NCI-H748 treated with DMSO at 0.1 percent for 48 hours (cell line): ENCODE measurements at places on chromosomes 12 and 14.

DNA sequence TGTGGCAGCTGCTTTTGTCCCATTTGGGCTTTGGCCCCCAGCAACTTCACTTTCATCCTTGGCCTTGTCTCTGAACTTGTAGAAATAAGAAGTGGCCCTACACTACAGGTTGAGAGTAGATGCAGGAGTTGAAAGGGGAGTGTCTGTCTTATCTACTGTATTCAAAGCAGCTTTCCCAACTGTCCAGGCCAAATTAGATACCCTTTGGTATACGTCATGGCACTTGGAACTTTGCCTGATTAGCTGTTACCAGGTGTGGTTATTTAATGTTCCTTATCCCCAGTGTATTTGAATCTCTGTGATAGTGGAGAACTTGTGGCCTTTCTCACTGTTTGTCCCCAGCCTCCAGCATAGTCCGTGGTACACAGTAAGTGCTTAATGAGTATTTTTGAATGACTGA is 33.5 kb downstream of the SUDS3 start:
- no peak for DNase-seq

- no peak for DNase-seq
Measured at GRCh38 chr12:128844031-128844635, 9.1 kb upstream of the GLT1D1 start.

- peak; percentile 64 for DNase-seq
Measured at GRCh38 chr12:12813120-12814101, at the start of gene DDX47. Gene DDX47 (plus strand): TSS chr12:12813346. CDS start chr12:12813368, 22 bp downstream.

DNA sequence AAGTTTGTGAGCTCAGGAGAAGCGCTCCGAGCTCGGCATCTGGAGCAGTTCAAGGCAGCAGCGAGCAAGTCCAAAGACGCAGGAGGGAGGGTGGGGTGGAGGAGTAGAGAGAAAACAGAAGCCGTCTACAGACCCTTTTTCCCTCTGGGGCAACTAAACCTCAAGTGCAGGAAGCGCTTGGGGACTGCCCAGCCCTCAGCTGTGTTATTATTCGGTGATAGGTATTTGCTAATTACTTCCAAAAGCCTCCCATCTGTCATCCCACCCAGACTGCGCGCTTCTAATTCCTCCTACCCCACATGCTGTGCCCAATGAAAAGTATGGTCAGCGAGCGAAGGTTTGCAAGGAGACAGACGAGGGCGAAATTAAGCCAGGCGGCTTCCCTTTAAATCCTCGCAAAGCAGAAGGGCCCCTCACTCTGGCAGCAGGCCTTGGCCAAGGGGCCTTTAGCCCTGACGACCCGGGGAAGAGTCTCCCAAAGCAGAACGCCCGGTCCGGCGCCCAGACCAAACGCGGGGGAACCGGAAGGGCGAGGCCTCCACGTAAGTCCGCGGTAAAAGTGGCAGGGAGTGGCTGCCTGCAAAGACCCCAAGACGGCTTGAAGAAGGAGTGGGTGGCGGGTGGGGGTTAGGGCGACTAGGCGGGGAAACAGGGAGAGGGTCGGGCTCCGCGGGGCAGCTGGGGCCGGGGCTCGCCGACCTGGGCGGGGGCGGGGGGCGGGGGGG is 507 bp upstream of the CD9 start:
- no peak for DNase-seq

- DNase-seq = no peak
Measured at GRCh38 chr14:44774396-44774795, 187.4 kb downstream of the KLHL28 start.

DNA sequence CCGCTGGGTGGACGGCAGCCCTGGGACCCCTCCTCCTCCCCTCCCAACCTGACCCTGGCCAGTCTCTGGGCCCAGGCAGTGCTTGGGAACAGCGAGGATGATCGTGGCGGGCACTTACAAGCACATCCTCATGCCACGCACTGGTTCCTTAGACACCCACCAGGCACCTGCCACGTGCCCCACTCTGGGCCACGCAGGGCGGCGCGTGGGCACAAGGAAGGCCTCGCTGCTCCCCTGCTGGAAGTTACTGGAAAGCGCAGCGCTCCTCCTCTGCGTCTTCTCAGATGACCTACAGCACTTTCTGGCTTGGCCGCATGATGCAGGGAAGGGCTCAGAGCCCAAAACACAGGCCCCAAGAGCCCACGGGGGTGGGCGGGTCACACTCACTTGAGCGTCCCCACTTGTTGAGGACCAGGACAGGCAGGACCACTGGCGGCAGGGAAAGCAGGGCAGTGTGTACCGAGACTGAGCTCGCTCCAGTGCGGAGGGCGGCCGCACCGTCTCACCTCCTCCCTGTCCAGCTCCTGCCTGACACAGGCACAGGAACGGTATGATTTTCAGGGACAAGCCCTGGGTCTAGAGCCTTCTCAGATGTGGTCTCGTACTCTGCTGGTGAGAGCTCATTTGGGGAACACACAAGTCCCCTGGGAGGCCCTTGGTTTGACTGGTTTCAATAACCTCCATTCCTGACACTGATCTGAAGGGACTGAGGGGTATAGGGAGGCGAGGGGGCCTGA is 128.3 kb upstream of the EVL start:
- no peak for DNase-seq

DNA sequence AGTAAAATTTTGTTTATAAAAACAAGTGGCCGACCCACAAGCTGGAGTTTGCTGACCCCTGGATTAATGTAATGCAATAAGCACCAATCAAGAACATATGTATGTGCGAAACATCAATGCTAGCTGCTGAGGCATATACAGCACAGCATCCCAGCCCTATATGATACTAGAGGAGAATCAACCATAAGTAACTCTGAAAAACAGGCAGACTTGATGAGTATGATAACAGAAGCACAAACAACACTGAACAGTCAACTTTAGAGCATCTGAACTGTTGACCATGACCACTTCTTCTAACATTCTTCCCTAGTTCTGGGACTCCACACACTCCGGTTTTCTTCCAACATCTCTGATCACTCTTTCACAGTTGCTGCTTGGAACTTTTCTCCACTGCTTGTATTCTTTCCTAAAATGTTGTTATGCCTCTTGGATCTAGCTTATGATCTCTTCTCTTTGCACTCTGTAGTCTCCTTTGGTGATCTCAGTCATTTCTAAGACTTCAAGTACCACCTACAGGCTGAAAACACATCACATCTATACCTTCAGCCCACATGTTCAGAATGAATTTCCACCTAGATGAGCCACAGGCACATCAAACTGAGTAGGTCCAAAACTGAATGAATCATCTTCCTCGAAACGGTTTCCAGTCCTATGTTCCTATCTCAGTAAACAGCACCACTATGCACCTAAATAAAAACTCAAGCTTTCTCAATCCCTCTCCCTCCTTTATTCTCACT is 57.2 kb downstream of the STXBP6 start:
- DNase-seq = no peak

DNA sequence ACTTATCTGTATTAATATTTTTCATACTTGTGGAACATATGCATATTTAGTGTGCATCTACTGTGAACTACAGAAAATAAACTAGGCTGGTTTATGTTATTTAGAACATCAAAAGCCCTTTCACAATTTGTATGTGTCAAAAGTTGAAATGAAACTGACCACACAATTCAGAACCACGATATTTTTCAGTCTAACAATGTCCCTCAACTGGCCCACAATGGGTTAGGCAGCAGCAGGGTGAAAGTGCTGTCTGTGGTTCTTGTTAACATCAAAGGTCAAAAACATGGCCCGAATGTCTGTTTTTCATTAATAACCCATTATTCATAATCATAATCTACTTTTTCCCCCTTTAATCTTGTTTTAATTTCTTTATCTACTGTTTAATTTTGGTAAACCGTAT is 559.9 kb upstream of the ATP2B1 start:
- DNase-seq = no peak

- DNase-seq = no peak
Measured at GRCh38 chr14:71050227-71050823, 143.1 kb downstream of the PCNX1 start.

- no peak for DNase-seq
Measured at GRCh38 chr12:94832780-94833681, 170.5 kb downstream of the NDUFA12 start.

- no peak for DNase-seq
Measured at GRCh38 chr12:44246482-44247105, 410.7 kb downstream of the TMEM117 start.

DNA sequence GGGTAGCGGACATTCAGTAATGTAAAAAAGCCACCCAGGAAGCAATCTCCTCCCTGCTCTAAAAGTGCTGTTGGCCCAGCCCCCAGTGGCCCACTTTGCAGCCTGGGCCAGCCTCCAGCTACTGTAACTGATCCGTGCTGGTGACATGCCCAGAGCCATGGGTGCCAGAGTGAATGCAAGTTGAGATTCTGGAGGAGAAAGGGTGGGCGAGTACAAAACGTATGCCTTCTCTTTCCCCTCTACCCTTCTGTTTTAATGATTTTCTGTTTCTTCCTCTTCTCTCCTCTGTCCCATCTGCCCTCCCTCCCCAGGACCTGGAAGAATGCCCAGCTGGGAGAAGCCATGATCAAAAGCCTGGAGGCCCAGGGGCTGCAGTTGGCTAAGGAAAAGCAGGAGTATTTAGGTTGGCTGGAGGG is 16.9 kb downstream of the PLEKHD1 start:
- DNase-seq = no peak

DNA sequence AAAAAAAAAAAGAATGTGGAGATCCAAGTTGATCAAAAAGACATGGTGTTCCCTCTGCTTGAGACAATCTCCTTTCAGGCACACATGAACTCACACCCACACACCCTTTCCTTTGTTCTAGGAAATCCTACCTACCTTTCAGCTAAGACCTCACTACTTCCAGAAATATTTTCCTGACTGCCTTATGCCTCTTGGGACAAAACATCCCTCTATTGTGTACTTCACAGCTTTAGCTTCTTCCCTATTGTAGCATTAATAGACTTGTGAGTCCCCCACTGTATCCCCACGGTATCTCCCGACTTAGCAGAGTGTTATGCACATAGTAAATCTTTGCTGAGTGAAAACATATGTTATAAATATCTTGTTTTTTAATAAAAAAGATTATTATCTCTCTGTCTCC is 44.9 kb upstream of the AEBP2 start:
- DNase-seq = no peak

GRCh38 chr14:81432219-81432661 is 32.1 kb upstream of the STON2 start:
- no peak for DNase-seq

DNA sequence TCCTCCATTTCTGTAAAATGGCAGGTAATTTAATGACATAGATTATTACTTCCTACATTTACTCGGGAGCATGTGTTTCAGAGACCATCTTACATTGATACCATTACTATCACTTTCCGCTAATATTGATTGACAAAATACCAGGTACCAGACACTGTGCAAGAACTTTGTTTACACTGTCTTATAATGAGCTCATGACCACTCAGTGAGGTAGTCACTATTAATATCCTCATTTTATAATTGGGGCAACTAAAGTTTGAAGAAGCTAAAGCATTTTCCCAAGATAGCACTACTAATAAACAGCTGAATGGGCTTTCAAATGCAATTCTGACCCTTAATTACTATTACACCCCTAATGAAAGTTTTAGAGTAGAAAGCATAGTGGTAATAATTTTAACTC is 734.8 kb downstream of the DIO2 start:
- DNase-seq = no peak

GRCh38 chr12:113875691-113876090 is 90.4 kb downstream of the RBM19 start:
- DNase-seq = no peak

DNA sequence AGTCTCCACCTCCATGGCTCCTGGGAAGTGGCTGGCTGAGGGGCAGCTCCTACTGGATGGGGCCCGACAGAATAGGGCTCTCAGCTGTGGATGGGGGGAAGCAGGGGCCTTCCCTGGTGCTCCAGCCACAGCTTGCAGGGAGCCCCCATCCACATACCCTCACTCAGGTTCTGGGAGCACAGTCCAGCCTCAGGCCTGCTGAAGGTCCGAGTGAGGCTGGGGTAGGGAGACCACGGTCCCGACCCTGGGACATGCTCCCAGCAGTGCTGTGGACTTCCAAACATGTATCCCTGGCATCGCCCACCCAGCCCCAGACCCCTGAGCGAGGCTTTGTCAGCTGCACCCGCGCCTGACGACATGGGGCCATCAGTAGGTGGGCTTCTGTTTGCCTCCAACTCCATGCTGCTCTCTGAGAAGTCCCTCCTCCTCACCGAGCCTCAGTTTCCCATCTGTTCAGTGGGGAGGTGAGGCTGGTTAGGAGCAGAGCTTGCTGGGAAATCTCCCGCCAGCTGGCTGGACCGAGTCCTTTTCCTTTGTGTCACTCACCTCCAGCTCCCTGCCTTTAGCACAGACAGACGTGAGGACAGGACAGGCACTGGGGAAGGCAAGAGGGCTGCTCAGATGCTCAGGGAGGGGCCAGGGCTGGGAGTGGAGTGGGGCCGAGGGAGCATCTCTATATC is 9.1 kb upstream of the ATG101 start:
- no peak for DNase-seq

GRCh38 chr12:109523504-109523903 is 46.1 kb downstream of the UBE3B start:
- no peak for DNase-seq

- DNase-seq = no peak
Measured at GRCh38 chr12:92434607-92435025, 268.2 kb upstream of the PLEKHG7 start.

GRCh38 chr12:75725521-75726111 is 214.2 kb upstream of the KRR1 start:
- DNase-seq = no peak

DNA sequence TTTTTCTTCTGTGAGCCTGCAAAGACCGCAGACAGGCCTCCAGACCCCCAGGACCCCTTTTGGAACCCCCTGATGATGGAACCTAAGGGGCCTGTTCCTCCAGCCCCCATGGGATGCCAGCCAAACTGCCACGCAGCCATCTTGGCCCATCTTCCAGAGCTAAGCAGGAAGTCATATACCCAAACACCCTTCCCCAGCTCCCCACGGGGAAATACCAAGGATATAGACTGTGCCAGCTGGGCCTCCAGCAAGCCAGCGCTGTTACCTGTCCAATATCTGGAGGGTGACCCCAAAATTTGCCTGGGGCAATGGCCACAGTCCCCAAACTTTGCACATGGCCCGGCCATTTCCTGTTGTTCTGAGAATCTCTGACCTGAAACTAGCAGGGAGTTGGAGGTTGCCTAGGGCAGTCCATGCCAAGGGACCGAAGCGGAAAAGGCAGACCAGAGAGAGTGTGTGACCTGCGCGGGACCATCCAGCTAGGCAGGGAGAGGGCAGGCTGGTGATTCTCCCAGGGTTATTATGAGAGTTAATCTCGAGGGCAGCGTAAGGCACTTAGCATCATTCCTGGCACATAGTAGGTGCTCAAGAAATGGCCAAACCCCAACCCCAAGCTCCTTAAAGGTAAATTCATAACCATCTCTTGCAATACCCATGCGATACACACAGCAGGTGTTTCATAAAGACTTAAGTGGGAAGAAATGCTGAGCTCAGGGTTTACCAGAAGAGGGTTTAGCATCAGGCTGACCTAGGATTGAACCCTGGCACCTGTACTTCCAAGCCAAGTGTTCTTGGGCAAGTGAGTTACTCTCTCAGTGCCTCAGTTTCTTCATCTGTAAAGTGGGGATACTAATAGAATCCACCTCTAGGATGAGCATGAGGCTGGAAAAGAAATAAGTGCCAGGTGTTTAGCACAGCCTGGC is 2.6 kb upstream of the RASAL1 start:
- no peak for DNase-seq
